ENCODE measurements at places on chromosomes 7 and 10. TPM values are rescaled to one million over a fixed set of nuclear protein-coding genes. Genes with fewer than 3 reads are reported as not detected.

Gene POU6F2
- 1.2 TPM for total RNA-seq

Gene WNT8B
- total RNA-seq, result not detected

Gene RSBN1L
- total RNA-seq, result 20.6 TPM

- H3K27me3 ChIP-seq, result no peaks in the 10 kb centered on the region
- no peak overlapping the region for H3K27ac ChIP-seq
- no peaks in the 10 kb centered on the region for H3K4me1 ChIP-seq
These were observed 182.7 kb upstream of the PLXNA4 start for GRCh38 chr7:132758986-132759385.

GRCh38 chr7:116899308-116899707 is 36.9 kb downstream of the CAPZA2 start:
- peaks cover 37% of the 10 kb centered on the region for H3K36me3 ChIP-seq
- H3K27me3 ChIP-seq, result no peaks in the 10 kb centered on the region
- H3K4me1 ChIP-seq, result no peaks in the 10 kb centered on the region
- H3K27ac ChIP-seq, result no peak overlapping the region

DNA sequence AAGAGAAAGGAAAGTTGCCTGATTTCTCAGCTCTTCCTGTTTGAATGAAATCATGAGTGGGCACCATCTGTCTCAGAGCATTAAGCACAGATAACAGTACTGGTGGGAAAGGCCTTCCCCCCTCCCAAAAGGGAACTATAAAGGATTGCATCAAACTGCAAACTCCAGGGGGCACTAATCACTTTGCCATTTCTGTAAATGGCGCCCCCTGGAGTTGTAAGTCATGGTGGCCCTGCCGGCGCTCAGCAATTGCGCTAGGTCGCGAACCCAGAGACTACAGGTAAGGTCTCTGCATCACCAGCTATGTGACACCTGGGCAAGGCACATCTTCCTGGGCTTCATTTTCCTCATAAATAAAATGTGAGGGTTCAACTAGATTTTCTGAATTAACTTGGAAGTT is 11.1 kb downstream of the LRRC4 start:
- no peak overlapping the region for H3K27ac ChIP-seq
- H3K4me3 ChIP-seq, result no peak overlapping the region
- no peak for DNase-seq
- no peaks in the 10 kb centered on the region for H3K27me3 ChIP-seq

- no peaks in the 10 kb centered on the region for H3K4me1 ChIP-seq
- no peak for DNase-seq
- no peaks in the 10 kb centered on the region for H3K27me3 ChIP-seq
These were observed 141.5 kb downstream of the MTPAP start for GRCh38 chr10:30207485-30208052.

DNA sequence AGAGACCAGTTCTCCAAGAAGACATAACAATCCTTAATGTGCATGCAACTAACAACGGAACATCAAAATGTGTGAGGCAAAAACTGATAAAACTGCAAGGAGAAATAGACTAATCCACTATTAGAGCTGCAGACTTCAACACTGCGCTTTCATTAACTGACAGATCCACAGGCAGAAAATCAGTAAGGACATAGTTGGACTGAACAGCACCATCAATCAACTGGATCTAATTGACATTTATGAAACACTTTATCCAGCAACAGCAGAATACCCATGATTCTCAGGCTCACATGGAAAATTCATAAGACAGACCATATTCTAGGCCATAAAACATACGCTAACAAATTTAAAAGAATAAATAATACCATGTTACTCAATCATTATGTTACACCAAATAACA is 21.6 kb upstream of the ATP6V0A4 start:
- DNase-seq, result no peak
- H3K27ac ChIP-seq, result no peak overlapping the region
- no peaks in the 10 kb centered on the region for H3K4me1 ChIP-seq
- H3K27me3 ChIP-seq, result no peaks in the 10 kb centered on the region
